ENCODE measurements at places on chromosomes 11 and 22. TPM values are rescaled to one million over a fixed set of nuclear protein-coding genes. Genes with fewer than 3 reads are reported as not detected.

DNA sequence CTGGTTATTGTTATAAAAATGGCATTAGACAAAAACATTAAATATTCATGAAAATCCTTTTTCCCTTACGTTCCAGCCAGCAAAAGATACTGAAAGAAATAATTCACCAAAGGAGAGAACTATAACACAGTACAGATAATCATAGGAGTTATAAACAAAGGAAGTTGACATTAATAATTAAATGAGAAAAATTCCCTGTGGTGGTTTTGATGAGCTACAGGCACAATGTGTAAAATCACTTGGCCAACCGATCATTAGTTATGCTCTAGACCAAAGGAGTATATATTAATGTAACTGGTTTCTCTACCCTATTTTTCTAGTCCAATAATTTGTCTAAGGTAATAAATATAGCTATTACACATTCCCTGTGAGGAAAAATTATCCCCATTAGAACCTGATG is 534.7 kb downstream of the CNTN5 start:
- no peak for DNase-seq

GRCh38 chr11:74278721-74279161 is 32.7 kb downstream of the P4HA3 start:
- no peak for DNase-seq

DNA sequence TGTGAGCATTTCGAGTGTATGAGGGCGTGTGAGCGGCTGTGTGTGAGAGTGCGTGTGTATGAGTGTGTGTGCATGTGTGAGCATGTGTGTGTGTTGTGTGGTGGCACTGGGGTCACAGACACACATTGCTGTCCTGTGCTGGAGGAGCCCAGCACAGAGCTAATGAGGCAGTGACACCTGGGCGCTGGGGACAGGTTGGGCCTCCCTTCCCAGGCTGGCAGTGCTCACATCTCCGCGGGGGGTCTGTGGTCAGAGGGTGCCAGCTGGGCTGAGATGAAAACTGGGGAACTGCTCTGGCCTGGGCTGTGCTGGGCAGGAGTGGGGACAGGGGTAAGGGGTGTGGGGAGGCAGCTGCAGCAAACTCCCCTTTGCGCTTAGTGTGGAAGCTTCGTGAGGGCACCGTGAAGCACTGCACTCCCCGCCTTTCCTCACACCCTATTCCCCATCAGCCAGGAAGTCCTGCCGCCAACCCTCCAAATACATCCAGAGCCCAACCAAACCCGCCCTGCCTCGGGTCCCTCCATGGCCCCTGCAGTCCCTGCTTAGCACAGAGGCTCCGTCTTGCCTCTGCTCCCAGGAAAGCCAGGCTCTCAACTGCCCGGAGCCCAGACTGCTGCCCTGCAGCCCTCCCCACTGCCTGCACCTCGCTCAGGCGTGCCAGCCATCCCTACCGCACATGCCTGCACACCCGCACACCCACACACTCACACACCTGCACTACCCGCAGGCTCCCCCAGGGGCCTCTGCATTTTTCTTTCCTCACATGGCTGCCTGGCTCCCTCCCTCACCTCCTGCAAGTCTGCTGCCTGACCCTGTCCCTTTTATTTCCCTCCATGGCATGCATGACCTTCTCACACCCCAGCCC is 62.0 kb upstream of the THY1 start:
- no peak for DNase-seq

Gene SLC22A8
- total RNA-seq, result not detected

Gene POU2F3
- total RNA-seq, result 3.0 TPM

GRCh38 chr11:17640493-17641164 is 78.7 kb upstream of the MYOD1 start:
- DNase-seq, result no peak

DNA sequence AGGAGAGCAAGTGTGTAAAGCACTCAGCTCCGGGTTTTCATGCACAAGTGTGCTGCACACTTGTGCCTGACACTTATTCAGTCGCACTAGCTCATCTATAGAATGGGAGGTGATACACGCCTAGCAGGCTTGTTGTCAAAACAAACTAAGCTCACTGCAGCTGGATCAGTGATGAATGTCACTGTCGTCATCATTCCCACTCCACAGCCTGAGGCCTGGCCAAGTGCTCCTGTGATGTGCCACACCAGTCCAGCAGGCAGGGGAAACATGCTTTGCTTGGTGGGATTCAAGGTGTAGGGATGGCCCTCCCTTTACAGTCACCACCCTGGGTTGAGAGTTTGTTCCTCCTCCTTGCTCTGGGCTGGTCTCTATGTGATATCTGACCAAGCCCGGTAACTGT is 6.8 kb downstream of the MPST start:
- DNase-seq, result no peak

Gene OR4A16
- total RNA-seq, result not detected

All from upper lobe of right lung (tissue), 1 donor.